Skin of body (tissue), 3 donors: ENCODE measurements at places on chromosomes 12 and 14. TPM values are rescaled to one million over a fixed set of nuclear protein-coding genes. Genes with fewer than 3 reads are reported as not detected.

GALNT16 gene
- total RNA-seq = 18.1 TPM

SLC35E3 gene
- 3.4 TPM for total RNA-seq

LTA4H gene
- 52.9 TPM for total RNA-seq

GRCh38 chr14:92109490-92109889 is 3.1 kb upstream of the ATXN3 start:
- no peak for DNase-seq

DNA sequence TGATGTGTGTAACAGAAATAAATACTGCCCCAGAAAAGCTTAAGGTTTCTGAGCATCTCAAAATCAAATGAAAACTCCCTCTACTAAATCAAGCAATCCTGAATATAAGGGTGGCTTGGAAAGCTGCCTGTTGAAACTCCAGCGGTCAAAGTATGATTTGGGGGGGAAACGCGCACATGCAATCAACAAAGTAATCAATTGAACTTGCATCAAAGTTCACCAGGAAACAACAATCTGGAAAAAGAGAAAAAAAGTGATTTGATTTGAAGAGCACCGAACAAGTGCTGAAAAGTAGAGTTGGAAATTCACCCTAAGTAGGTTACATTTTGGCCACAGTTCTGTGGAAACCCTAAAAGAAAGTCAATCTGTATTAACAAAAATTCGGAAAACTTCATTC is 700 bp downstream of the CNIH1 start:
- DNase-seq = no peak

- no peak for DNase-seq
These were observed 151.6 kb upstream of the OR4E1 start for GRCh38 chr14:21825149-21825743.

DNA sequence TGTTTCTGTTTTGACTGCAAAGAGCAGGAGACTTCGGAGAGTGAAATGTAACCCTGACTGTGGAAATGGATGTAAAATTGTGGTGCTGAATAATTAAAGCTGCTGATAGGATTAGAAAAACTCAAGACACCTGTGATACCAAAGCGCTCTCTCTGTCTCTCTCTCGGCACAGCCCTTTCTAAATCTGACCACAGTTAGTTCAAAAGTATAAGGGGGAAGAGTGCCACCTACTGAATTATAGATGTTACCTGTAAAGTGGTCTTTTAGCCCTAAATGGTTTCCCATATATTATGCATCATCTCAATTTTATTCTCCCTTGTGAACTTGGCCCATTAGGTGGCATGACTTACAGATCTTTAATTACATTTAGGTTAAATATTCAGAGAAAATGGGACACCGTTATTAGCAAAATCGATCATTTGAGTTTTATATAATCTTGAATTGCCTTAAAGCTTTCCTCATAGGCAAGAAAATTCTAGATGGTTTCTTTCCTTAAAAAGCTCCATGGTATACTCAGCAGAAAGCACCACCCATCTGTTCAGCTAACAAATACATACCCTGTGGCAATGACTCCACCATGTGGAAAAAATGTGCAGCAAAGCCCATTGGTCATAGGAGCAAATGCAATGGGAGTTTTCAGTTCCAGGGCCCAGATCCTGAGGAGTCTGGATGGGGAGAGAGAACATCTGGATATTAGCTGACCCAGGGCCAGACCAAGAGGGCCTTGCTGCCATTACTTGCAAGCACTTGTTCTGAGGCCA is 18.1 kb downstream of the RFC5 start:
- peak; percentile 26 for DNase-seq

DNA sequence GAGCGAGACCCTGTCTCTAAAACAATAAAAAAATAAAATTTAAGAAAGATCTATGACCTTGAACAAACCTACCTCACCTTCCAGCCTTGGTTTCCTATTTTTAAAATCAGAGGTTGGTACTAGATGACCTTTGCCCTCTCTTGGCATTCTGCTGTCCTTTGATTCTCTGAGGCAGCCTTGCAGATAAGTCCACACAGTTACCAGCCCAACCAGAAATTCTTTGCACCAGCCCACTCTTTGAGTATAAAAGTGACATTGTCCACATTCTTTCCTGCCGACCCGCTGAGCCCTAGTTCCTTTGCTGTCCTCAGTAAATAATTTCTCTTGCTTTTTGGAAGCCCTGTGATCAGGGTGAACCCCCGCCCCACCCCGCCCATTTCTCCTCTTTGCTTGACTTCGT is 150.4 kb downstream of the PHETA1 start:
- DNase-seq = no peak

DNA sequence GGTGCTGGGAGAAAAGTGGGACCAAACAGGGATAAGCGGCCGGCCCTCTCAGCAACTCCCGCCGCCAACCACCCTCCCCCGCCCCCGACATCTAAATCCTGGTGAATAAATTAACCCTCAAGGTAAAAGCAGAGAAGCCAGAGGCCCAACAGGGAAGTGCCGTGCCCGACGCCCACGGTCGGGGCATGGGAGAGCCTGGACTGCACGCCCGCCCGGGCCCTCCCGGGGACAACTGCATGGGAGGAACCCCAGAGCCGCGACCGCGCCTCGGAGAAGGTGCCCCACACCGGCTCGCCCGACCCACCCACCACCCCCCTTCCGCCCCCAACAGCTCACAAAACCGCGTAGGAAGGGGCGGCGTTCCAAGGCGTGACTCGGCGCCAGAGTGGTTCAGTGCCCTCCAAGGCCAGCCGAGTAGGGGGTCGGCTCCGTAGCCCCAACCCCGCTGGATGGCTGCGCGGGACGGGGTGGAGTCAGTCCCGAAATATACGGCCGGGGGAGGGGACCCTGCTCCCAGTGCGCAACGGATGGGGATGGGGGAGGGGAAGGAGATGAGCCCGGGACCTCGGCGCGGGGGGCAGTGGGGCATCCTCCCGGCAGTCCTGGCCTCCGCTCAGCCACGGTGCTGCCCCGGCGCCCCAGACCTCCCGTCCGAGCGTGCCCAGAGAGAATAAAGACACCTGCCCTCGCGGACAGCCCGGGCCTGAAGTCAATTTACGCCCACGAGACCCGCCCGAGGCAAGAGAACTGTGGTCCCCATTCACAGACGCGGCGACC is 732 bp downstream of the SLC25A29 start:
- no peak for DNase-seq

- no peak for DNase-seq
These were observed 5.2 kb downstream of the WNT10B start for GRCh38 chr12:48966177-48966895.

- DNase-seq = no peak
These were observed 760 bp downstream of the ACTN1 start for GRCh38 chr14:68978172-68978911.

GRCh38 chr12:58204071-58204470 is 262.7 kb downstream of the ATP23 start:
- no peak for DNase-seq

- DNase-seq = peak; percentile 49
These were observed 3.0 kb upstream of the CISTR start for GRCh38 chr12:53754633-53755264.

DNA sequence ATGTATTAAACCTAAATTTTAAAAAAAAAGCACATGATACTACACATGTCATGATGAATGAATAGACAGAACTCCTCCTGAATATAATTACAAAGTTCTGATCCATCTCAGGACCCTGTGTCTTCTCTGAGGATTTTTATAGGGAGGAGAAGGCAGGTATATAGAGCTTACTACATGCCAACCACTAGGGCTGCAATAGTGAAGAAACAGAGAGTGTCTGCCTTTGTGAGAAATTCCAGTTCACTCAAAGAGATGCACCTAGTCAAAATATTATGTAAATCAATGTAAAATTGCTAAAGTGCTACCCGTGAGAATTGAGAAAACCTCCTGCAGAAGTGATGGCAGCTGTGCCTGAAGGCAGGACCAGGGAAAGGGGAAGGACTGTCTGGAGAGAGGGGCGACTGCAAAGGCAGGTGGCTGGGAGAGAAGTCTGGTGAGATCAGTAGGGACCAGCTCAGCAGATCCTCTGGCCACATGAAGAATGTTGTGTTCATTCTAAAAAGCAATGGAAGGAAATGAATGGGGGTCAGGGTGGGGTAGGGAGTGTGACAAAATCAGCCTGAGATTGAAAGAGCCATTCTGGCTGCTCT is 15.1 kb downstream of the ABHD4 start:
- DNase-seq = no peak

- no peak for DNase-seq
These were observed 4.8 kb downstream of the FAM222A start for GRCh38 chr12:109718390-109718789.
